ENCODE measurements at places on chromosomes 4 and X. TPM values are rescaled to one million over a fixed set of nuclear protein-coding genes. Genes with fewer than 3 reads are reported as not detected.

DAPP1 gene
- not detected for polyA plus RNA-seq

ADH1C gene
- not detected for polyA plus RNA-seq

HTR2C gene
- not detected for polyA plus RNA-seq

CFI gene
- polyA plus RNA-seq: 6.5 TPM

NOX1 gene
- not detected for polyA plus RNA-seq

DCAF8L2 gene
- polyA plus RNA-seq: 0.41 TPM

NPY2R gene
- not detected for polyA plus RNA-seq

SPP1 gene
- polyA plus RNA-seq: not detected

AIMP1 gene
- 6.4 TPM for polyA plus RNA-seq
